Activated naive CD4-positive, alpha-beta T cell treated with anti-CD3 and anti-CD28 coated beads for 36 hours (primary cell): ENCODE measurements at places on chromosomes 16 and 17. TPM values are rescaled to one million over a fixed set of nuclear protein-coding genes. Genes with fewer than 3 reads are reported as not detected.

FN3K gene
- total RNA-seq = 1.3 TPM

TEKT5 gene
- total RNA-seq = not detected

TMIGD1 gene
- total RNA-seq = not detected

TRPV2 gene
- 23.7 TPM for total RNA-seq

ZNF423 gene
- 0.05 TPM for total RNA-seq

SLFN5 gene
- total RNA-seq = 34.1 TPM

TVP23A gene
- not detected for total RNA-seq

PPP1R27 gene
- not detected for total RNA-seq

ENO3 gene
- total RNA-seq = 28.9 TPM

MYH11 gene
- not detected for total RNA-seq

TNP2 gene
- not detected for total RNA-seq
